ENCODE measurements at places on chromosomes 1 and 21.

- peak; percentile 87 for DNase-seq
These were observed at the start of gene DNAJB4 for GRCh38 chr1:78004719-78005447. TSS of gene DNAJB4 (plus strand) at chr1:78004939. CDS start at chr1:78005111, 172 bp downstream.

GRCh38 chr1:55418208-55419000 is 203.2 kb upstream of the USP24 start:
- no peak for DNase-seq

DNA sequence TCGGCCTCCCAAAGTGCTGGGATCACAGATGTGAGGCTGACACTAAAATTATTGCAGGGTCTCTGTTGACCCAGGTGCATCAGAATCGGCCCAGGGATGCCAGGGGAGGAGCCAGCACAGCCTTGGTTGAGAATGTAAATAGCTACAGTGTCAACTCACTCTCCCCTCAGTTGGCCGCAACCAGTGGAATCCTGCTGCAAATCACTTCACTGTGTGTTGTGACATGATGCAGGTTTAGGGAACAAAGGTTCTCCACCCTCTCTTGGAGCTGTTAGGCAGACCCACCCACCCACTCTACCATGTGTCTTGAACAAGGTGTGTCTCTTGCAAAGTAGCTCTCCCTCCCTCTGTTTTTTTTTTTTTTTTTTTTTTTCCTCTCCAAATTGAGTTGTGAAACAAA is 60.5 kb upstream of the SOD1 start:
- DNase-seq, result no peak

- DNase-seq, result no peak
These were observed 30.8 kb downstream of the RSPH1 start for GRCh38 chr21:42465008-42465802.

GRCh38 chr1:227768640-227769039 is 33.4 kb downstream of the SNAP47 start:
- DNase-seq, result no peak

- no peak for DNase-seq
These were observed 74.2 kb downstream of the TEX35 start for GRCh38 chr1:178587096-178587495.

GRCh38 chr1:213111502-213111901 is 60.5 kb downstream of the RPS6KC1 start:
- DNase-seq, result no peak

GRCh38 chr1:198128533-198128932 is 28.3 kb upstream of the NEK7 start:
- no peak for DNase-seq

GRCh38 chr1:231340328-231341013 is 2.4 kb downstream of the SPRTN start:
- DNase-seq, result no peak

- DNase-seq, result no peak
These were observed 227.4 kb downstream of the HLX start for GRCh38 chr1:221106616-221107015.

- no peak for DNase-seq
These were observed 2.5 kb upstream of the TNFRSF18 start for GRCh38 chr1:1208713-1209433.

- DNase-seq, result no peak
These were observed 8.2 kb downstream of the ARHGEF19 start for GRCh38 chr1:16204216-16204615.

DNA sequence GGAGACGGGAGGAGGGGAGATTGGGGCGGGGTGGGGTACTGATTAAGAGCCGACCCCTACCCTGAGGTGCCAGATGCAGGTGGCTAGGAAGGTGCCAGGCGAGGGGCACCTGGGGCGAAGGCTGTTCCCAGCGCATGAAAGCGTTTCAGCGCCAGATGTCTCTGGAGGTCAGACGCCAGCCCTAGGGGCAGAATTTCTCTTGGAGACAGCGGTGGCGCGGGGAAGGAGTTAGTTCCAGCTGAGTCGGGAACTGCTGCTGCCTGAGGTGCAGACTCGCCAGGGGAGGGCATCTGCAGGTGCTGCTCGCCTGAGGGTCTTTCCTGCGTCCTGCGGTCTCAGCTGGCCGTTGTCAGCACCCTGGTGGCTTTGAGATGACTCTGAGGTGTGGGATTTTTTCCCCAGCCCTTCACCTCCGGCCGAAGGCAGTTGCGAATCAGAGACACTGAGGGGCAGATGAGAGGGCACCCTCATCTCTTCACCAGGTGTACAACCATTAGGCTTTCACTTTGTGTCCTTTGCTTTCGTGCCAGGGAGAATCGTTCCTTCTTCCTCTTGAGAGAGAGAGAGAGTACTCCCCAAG is 539 bp downstream of the CGN start:
- no peak for DNase-seq

GRCh38 chr1:20216574-20216973 is 30.3 kb upstream of the PLA2G2C start:
- no peak for DNase-seq

- no peak for DNase-seq
These were observed 91.4 kb upstream of the PLXNA2 start for GRCh38 chr1:208335371-208336136.

DNA sequence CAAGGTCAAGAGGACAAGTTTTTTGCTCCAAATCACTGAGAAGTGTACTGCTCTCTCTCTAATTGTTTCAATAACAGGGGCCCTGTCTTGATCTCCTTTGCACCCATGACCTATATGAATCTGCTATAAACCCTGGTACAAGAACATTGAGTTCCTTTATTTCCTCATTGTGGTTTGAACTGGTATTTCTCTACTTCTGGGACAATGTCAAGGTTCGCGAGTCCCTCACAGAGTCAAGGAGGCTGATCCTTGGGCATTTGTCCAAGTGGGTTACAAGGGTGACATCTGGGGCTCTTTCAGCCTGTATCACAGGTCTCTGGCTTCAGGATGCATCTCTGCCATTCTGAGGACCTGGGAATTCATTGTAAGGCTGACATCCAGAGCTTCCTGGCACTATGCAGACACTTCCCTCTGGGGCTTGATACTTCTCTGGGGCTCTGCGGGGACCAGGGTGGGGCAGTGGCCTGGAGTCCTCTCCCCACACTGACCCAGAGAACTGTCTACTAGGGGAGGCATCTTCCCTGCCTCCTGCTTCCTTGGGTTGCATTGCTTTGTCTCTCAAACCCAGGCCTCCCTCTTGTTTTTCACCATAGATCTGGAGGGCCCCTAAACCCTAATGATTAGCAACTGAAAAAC is 22.5 kb upstream of the ZNF648 start:
- no peak for DNase-seq

DNA sequence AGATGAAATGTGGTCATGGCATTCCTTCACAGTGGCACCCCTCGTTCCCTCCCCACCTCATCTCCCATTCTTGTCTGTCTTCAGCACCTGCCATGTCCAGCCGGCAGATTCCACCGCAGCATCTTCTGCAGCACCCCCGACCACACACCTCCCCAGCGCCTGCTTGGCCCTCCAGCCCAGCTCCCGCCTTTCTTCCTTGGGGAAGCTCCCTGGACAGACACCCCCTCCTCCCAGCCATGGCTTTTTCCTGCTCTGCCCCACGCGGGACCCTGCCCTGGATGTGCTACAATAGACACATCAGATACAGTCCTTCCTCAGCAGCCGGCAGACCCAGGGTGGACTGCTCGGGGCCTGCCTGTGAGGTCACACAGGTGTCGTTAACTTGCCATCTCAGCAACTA is 67.1 kb upstream of the FAM3B start:
- DNase-seq, result no peak

GRCh38 chr1:21229246-21230000 is 52.7 kb upstream of the EIF4G3 start:
- DNase-seq, result no peak

GRCh38 chr1:233088613-233089012 is 138.2 kb downstream of the NTPCR start:
- no peak for DNase-seq

DNA sequence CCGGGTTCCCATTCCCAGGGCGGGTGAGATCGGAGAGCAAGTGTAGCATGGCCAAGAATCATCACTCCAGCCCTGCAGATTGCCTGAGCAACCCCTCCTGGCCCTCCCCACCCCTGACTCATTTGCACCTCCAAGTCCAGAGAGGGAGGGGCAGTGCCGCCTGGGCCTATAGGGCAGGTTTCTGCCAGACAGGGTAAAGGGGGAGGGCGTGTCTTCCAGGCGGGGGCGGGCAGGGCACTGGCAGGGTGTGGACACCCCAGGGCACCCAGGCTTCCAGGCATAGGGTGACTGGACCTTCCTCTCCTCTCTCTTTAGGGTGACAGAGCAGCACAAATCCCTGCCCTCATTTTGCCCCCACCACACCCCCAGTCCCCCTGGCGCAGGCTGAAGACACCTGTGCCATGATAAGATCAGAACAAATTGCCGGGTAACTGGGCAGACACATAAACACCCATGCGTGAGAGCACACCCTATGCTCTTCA is 3.2 kb upstream of the CRYBG2 start:
- DNase-seq, result no peak

DNA sequence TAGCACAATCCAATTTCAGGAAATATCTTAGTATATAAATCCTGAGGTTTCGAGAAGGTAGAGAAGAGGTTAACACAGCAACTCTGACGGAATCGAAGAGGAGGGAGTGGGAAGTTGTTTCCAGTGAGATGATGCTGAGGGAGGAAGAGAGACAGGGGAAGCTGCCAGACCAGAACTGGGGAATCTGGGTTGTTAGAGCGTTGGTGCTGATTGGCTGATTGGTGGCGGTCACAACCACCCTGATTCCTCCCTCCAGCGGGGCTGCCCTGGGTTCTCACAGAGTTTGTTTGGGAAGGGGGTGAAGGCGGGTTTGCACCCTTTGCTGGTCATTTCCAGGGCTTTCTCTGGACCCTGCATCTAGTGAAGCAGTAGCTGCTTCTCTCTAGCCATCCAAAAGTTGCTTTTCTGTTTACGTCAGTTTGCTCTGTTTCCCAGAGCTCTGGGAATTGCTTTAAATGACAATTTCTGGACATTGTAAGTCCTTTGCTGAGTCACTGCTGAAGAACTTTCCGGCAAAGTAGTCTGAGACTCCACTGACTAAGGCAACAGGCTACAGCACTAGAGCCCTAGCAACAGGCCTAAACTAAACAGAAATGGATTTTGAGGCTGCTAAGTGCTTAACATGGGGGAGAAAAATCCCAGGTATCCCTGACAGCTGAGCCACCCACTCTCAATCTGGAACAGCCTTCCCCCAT is 90.1 kb downstream of the TENT5C start:
- no peak for DNase-seq

- DNase-seq, result no peak
These were observed 79.3 kb upstream of the ATF3 start for GRCh38 chr1:212529211-212529741.

GRCh38 chr1:115643225-115643624 is 1.5 kb downstream of the VANGL1 start:
- DNase-seq, result no peak

DNA sequence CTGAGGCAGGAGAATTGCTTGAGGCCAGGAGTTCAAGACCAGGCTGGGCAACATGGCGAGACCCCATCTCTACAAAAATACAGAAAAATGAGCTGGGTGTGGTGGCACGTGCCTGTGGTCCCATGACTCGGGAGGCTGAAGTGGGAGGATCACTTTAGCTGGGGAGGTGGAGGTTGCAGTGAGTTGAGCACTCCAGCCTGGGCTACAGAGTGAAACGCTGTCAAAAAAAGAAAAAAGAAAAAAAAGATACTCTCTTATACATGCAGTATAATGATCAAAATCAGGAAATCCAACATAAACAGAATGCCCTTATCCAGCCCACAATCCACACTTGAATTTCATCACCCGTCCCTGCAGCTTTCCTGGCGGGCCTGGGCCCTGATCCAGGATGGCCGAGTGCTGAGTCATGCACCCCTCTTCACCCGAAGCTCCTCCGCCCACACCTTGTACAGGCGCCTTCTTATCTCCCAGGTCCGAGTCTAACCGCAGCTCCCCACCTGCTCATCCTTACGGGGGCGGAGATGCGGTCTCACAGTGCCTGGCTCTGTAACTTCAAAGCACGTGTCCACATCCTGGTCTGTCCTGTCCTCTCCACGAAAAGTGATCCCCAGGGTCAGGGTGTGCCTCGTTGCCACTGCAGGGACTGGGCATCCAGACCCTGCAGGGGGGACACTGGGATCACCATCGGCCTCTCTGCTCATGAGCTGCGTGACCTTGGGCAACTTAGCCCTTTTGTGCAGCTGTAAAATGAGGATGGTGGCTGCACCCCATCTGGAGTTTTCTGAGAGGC is 120.2 kb upstream of the SLC45A1 start:
- no peak for DNase-seq

GRCh38 chr1:20185834-20186782 is at the start of the genes PLA2G2C and UBXN10:
TSS of gene PLA2G2C (minus strand) at chr1:20186518. CDS start at chr1:20177363, 9,155 bp downstream.
TSS of gene UBXN10 (plus strand) at chr1:20186096. CDS start at chr1:20190562, 4,466 bp downstream.
- DNase-seq, result peak; percentile 53

- DNase-seq, result no peak
These were observed 127.6 kb downstream of the MRPS6 start for GRCh38 chr21:34201001-34201400.

GRCh38 chr1:112618114-112618720 is 724 bp downstream of the ST7L start:
- DNase-seq, result peak; percentile 43

- no peak for DNase-seq
These were observed 2.5 kb downstream of the MFSD2A start for GRCh38 chr1:39957299-39958015.

Data from CD4-positive, alpha-beta T cell treated with Interleukin-15 for 4 hours (primary cell).